SK-N-SH (cell line): ENCODE measurements at places on chromosomes 5 and 9. TPM values are rescaled to one million over a fixed set of nuclear protein-coding genes. Genes with fewer than 3 reads are reported as not detected.

CXXC5 gene
- 47.4 and 52.9 TPM in 2 replicates for polyA plus RNA-seq

GARIN3 gene
- not detected in 2 replicates for polyA plus RNA-seq

PPP2R2B gene
- polyA plus RNA-seq: 11.4 and 11.9 TPM in 2 replicates

DIRAS2 gene
- polyA plus RNA-seq: not detected in 2 replicates

DNA sequence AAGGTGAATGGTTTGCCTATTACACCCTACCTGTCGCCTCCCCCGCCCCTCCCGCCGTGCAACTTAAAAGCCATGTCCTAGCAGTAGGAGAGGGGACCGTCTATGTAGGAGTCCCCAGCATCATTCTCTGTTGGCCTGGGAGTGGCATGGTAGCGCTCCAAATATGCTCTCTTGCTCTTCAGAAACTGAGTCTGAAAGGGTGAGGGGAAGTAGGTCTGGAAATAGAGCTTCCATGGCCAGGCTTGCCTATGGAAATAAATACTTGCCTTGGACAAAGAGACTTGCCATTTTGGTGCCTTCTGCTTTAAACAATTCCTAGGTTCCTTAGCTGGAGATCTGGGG is 1.4 kb downstream of the RGS7BP start:
- no peak for DNase-seq

GRCh38 chr9:2217540-2217939 is 202.4 kb downstream of the SMARCA2 start:
- no peak for DNase-seq

DNA sequence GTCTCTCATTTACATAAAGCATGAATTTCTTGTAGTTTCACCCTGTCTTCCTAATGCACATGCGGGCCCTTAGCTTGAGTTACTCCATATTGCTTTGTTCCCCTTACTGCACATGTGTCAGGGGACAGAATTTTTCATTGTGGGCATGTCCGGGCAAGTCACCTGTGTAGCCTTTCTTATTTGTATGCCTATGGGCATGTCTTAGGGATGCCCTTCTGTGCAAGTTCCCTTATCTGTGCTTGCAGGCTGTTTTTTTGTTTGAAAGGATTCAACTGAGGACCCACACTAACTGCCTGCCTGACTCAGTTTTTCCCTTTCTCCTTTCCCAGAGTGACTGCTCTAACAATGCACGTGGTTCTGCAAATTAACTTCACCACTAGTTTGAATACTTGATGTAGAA is 161.7 kb downstream of the YTHDC2 start:
- no peak for DNase-seq

- peak; percentile 53 for DNase-seq
These were observed 744 bp downstream of the OTULIN start for GRCh38 chr5:14665101-14665822.

DNA sequence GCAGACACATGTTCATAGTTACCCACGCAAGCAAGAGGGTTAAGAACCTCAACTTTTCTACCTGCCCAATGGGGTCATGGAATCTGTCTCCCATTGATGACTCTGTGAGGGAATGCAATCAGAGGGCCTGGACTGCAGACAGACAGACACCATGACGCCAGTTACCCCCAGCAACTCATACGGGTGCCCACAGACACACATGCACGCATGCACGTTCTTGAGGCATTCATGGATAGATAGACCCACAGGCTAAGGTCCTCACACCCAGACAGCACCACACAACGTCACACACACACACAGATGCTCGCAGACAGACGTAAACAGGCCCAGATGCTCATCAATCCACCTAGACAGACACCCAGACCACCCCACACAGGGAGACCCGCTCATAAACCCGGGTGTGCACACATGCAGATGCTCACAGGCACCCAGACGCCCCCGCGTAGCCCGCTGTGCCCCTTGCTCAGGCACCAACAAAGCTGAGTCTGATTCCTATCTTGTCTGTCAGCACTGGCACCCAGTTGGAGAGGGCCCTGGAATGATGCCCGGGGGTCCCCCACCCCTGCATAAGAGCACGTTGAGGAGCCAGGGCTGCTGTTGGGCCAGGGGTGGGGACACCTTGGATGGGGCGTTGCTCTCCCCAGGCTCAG is 23.6 kb downstream of the LHX2 start:
- peak; percentile 29 for DNase-seq

DNA sequence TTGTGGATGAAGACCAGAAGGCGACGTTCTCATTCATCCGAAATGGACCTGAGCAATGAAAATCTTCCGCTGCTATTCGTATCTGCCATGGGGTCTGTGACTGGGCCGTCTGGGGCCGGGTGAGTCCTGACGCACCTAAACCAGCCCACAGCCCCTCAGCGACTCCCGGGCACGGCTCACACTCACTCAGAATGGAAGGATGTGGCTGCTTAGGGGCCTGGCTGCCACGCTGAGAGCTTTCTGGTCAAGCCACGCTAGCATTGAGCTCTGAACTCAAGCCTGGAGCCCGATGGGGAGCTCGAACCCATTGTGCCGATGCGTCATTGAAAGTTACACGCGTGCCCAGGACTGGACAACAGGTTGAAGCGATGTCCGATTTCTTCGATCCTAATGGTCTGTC is 97.8 kb downstream of the MRPL36 start:
- DNase-seq: no peak

DNA sequence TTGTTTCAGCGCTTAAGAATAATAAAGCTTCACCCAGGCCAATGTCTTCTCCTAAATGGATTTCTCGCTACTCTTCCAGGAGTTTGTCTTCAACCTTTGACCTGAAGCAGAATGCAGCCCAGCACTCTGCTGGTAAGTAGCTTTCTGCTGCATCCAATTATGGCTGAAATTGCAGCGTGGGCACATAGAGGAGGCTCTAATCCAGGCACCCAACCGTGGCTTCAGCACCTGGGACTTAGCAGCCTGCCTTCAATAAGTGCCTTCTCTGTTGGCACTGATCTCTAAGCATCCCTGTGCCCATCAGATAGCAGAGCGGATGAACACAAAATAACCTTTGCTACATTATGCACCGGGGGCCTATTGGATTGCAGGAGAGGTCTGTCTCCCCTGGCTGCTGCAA is 105.2 kb downstream of the TRIM32 start:
- peak; percentile 8 for DNase-seq

GRCh38 chr5:68894673-68895072 is 199.1 kb upstream of the SLC30A5 start:
- DNase-seq: no peak

DNA sequence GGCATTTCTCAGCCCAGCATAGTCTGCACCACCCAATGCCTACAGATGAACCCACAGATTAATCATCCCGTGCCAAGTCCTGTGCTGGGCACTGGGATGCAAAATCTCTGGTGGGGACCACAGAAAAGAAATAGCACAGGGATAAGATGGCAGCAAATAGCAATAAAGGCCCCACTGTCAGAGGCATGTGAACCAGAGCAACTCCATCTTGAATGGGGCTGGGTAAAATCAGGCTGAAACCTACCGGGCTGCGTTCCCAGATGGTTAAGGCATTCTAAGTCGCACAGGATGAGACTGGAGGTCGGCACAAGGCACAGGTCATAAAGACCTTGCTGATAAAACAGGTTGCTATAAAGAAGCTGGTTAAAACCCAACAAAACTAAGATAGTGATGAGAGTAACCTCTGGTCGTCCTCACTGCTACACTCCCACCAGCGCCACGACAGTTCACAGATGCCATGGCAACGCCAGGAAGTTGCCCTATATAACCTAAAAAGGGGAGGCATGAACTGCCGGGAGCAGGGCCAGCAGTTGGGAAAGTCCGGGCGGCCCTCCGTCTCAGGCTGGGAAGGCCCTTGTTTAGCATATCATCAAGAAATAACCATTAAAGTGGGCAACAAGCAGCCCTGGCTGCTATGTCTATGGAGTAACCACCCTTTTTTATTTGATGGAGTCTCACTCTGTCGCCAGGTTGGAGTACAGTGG is 65.2 kb downstream of the C9orf50 start:
- no peak for DNase-seq

- no peak for DNase-seq
These were observed 298.9 kb downstream of the TMEM38B start for GRCh38 chr9:105993116-105993854.

- peak; percentile 55 for DNase-seq
These were observed 679 bp upstream of the KDM4C start for GRCh38 chr9:6757132-6757455.

DNA sequence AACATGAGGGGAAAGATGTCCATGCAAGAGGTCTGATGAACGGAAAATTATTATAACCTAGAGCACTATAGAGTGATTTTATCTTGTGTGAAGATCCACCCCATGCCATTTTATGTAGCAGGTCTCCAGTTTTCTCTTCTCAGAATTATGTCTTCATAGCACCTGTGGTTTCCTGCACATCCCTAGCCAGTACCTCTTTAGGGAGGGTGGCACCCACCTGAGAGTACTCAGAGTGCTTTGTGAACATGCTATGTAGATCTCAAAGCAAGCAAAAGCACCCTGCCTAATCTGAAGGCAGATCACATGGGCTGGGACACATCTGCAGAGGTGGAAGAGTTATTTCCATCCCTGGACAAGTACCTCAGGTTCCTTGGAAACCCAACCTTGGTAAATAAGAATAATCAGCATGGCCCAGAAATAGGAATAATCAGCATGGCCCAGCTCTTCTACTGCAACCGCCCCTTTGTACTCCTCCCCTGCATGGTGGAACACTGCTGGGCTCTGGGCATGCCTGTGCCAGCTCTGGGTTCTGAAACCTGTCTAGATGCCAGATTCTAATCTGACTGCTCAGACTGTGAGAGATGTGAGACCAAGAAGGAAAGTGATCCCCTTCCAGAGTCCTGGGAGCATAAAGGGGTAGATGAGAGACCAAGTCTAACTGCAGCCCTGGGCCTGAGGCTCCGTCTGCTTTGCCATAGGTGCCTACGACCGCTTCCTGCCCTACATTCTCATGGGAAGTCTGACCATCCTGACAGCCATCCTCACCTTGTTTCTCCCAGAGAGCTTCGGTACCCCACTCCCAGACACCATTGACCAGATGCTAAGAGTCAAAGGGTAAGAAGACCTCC is 23.7 kb downstream of the SLC22A5 start:
- no peak for DNase-seq

GRCh38 chr9:136901516-136902258 is 15.4 kb downstream of the TRAF2 start:
- DNase-seq: no peak

DNA sequence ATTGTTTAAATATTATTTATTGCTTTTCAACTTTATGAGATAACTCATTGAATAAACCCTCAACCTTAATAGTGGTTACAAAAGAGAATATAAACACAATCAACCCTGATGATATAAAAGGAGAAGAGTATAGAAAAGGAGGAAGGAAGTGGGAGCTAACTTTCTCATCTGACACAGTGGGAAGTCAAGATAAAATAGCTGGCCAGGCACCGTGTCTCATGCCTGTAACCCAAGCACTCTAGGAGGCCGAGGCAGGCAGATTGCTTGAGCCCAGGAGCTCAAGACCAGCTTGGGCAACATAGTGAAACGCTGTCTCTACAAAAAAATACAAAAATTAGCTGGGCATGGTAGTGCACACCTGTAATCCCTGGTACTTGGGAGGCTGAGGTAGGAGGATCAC is 93.5 kb downstream of the PPP2R2B start:
- no peak for DNase-seq

DNA sequence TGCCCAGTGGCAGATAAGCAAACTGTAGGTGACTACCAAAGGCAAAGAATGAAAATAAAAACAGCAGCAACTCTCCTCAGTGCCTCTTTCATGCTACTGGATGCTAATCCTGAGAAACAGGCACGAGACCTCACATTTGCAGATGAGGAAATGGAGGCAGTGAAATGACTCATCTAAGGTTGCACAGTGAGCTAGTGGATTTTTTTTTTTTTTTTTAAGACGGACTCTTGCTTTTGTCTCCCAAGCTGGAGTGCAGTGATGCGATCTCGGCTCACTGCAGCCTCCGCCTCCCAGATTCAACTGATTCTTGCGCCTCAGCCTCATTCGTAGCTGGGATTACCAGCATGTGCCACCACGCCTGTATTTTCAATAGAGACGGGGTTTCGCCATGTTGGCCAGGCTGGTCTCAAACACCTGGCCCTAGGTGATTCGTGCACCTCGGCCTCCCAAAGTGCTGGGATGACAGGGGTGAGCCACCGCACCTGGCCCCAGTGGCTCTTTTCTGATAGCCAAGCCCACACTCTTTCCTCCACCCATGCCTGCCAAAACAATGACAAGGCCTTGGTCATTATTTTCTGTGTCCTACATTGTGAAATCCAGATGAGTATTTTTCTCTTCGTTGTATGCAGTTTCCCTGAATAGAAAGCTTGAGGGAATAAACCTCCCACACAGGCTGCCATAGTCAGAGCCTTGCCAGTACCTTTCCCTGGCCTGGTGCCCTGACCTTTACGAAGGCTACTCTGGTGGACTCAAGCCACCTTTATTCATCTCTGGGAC is 19.2 kb downstream of the DOCK2 start:
- DNase-seq: no peak
